Stimulated activated CD8-positive, alpha-beta memory T cell treated with anti-CD3 and anti-CD28 coated beads, Interleukin-15, amount 100 ng/mL, for 24 hours (primary cell): ENCODE measurements at places on chromosomes 2 and 18.

DNA sequence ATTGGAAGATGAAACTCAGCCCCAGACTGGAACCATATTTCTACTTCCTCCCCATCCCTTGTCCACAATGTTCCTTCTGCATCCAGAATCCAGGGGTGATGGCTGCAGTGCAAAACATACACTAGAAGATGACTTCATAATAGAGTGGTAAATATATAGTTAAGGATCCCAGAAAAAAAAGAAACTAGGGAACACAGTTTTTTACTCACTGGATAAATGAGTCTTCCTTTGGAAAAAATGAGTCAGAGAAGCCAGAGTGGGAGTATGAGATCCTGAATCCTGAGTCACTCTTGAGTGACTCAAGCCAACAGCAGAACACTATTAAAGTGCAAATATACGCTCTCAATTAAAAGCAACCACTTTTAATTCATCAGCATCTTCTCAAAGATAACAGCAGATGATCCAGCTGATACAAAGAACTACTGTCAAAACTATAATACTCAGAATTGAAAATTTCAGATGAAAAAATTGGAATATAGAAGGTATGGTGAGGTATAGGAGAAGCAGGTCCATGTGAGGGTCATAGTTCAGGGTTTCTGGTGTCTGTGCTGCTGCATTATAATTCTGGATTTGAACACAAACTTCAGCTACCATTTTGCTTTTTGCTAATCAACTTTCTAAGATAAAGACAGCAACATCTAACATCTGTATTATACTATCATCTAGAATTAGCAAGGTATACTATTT is 987.2 kb upstream of the CDH2 start:
- DNase-seq: no peak

DNA sequence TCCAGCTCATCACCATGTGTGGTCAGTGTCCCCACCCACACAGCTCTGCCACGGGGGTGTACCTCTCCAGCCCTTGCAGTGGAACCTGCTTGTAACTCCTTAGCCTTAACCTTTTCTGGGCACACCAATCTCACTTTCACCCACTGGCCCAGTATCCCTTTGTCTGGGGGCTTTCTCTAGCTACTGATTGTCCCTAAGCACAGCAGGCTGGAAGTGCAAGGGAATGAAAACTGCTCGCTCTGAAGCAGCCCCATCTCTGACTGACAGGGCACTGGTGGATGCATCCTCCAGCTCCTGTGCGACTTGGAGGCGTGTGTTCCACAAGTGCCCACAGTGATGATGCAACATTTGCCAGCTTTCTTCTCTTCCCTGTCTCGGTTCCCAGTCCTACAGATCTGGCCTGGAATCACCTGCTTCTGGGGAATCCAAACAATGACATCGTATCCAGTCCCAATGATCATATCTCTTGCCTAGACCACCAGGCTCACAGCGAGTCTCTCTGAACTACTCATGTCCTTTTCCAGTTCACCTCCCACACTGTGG is 33.6 kb downstream of the SCTR start:
- DNase-seq: no peak

DNA sequence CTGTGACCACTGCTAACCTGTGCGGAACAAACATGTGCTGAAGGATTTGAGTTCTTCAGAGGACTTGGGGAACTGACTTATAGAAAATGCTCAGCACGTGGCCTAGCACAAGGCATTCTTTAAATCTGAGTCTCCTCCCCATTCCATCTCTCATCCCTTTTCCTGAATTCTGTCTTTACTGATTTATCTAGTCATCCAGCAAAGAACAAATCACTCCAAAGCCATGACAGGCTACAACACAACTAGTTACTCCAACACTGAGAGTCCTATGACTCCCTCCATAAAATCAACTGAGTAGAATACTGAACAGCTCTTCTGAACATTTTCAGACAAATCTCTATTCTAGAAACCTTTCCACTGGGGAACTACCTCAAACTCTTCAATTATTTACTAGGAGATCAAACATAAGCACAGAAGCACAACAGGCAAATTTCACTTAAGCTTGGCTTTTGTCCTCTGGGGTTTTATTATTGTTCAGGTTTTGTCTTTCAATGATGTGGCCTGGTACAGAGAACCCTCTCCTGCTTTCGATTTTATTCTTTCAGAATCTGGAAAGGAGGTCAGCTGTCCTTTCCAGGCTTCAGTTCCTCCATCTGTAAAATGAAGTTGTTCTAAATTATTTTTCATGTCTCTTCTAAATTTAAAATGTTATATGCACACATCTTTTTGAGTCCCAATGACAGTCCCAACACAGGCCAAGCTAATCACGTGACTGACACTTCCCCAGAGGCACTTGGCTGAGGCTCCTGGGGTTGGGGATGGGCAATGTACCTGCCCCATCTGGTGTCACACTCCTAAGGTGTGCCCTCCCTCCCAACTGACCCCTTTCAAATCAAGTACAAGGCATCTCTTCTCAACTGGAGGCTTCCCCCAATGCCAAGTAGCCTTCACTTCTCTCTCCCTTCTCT is 31.8 kb downstream of the RNU4ATAC start:
- no peak for DNase-seq

GRCh38 chr2:239555571-239555905 is 154.7 kb upstream of the HDAC4 start:
- no peak for DNase-seq

DNA sequence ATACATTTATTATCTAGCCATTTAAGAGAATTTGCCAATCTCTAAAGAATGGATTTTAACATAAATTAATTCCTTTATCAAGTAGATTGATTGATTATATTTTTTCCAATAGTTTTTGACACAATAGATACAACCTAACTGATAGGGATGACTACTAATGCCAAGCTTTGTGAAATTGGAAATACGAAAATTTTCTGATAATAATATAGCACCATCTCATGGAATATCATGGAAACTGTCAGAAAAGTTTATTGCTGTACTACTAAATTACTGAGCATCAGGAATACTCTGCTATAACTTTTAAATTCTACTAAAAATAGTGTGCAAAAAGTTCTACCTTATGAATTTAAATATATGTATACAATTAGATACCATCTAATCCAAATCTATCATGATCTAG is 101.8 kb upstream of the MAP2 start:
- no peak for DNase-seq

DNA sequence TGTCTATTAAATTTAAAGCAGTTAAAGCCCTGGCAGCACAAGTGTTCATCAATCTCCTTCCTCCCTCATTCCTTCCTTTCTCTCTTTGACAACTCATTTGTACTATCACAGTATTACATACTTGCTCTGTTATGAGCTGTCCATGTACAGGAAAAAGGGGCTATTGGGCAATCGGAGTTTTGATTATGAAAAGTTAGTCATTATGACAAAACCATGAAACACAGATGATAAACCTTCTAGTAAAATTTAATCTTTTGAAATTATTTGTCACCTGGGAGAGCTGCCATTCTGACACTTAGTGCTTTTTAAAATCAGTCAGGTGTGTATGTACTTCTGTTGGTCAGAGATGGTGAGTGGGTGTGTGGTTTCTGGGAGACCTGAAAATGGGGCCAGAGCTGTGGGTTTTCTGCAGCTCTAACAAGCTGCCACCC is 39.4 kb downstream of the MAP4K4 start:
- no peak for DNase-seq

DNA sequence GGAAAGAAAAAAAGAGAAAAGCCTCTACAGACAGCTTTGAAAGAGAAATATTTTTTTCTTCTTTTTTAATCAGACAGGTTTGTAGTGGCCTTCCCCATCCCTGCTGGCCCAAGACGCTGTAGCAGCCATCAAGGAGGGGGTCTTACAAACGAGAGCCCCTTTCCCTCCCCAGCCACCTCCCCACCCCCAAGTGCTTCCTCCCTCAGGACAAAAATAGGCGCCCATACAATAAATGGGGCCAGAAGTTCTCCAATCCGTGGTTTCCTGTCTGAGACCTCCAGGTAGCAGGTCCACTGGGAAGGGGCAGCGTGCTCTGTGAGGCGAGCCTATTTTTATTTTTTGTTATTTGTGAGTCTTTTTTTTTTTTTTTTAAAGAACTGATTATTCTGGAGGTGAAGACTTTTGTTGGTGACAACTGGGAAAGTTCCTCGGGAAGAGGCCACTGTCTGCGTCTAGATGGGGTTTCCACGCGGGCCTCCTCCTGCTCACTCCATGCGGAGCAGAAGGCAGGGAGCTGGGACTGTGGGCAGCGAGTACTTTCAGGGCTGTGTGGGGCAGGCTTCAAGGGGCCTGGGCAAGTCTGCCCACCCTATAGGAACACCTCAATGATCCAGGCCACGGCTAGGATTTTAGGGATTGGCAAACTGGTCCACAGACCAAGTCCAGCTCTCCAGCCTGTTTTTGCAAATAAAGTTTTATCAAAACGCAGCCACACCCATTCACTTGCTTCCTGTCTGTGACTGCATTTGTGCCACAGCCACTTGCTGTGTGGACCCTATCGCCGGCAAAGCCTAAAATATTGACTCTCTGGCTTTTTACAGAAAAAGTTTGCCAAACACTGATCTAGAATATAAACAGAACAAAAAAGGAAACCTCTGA is 139.6 kb downstream of the CTIF start:
- DNase-seq: no peak

DNA sequence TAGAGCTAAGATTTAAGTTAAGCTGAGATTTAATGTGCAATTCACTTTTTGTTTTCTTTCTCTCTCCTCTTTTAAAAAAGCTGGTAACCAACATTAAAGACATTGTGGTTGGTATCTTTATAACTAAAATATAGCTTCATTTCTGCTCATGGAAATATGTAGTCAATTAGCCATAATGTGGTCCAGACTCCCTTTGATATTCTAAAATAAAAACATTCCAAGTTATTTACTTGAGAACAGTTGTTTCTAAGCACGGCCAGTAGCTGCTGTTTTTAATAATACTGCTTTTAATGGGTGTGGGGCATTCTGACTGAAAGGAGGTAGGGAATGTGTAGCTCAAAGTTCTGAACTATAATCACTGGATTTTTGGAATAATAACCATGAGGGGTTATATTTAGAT is 183.3 kb upstream of the FBXO11 start:
- no peak for DNase-seq

- no peak for DNase-seq
Measured at GRCh38 chr18:79730804-79731203, 51.2 kb downstream of the CTDP1 start.

GRCh38 chr2:9613291-9613690 is 17.5 kb downstream of the YWHAQ start:
- DNase-seq: no peak

- no peak for DNase-seq
Measured at GRCh38 chr18:24296276-24296675, 101.3 kb downstream of the OSBPL1A start.

DNA sequence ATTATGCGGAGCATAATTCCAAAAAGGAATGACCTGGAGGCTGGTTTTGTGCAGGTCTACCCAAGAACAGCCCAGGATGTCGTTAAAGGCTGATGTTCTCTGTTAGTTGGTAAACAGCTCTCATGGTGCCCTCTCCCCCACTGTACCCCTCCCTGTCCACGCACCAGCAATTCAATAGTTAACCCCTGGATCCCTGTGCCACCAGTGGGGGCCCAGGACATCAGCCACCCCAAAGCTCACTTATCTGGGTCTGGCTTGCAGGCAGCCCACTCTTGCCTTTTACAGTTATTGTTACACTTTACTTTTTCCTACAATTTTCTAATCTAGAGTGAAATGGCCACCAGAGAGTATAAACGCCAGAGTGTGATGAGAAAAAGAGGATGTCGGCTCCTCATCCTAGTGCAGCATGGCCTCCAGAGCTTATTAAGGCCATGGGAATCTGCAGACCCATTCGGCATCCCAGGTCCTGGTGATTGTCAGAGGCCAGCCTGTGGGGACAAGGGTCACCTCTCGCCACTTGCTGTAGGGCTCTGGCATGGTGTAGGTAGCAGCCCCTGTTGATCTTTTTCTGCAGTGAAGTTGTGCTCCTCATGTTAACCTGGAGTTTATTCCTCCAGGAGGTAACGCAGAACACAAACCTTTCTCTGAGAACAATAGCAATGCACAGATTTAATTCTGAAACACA is 30.3 kb downstream of the TWIST2 start:
- DNase-seq: no peak

DNA sequence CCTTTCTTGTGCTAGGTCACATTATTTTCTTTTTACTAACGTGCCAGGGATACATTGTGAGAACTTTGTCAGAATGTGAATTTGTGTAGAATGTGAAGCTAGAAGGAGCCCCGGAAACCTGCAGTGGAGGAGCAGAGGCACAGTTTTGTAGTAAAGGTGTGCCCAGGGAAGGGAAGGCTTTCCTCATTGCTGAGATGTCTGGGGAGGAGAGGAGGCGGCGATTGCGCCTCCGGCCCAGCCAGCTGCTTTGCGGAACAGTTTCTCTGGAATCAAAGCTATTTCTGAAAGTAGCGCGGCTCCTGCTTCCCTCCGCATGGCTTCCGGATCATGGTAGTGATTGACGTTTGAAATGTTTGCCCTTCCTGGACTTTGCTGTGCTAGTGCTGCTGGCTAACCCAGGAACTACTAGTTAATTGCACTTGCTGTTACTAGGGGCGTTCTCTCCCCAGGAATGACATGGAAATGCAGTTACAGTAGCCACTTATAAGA is 83.1 kb upstream of the RBM44 start:
- no peak for DNase-seq

DNA sequence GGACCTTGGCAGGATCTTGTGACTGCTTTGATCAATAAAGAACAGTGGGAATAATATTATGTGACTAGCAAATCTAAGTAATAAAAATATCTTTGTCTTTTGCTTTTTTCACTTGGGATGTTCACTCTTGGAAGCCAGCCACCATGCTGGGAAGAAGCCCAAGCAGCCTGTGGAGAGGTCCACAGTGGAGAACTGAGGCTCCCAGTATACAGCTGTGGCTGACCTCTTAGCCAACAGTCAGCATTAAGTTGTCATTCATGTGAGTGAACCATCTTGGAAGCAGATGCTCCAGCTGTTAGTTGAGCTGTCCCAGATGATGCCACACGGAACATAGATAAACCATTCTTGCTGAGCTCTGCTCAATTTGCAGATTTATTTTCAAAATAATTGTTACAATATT is 160.0 kb downstream of the OSR1 start:
- no peak for DNase-seq

DNA sequence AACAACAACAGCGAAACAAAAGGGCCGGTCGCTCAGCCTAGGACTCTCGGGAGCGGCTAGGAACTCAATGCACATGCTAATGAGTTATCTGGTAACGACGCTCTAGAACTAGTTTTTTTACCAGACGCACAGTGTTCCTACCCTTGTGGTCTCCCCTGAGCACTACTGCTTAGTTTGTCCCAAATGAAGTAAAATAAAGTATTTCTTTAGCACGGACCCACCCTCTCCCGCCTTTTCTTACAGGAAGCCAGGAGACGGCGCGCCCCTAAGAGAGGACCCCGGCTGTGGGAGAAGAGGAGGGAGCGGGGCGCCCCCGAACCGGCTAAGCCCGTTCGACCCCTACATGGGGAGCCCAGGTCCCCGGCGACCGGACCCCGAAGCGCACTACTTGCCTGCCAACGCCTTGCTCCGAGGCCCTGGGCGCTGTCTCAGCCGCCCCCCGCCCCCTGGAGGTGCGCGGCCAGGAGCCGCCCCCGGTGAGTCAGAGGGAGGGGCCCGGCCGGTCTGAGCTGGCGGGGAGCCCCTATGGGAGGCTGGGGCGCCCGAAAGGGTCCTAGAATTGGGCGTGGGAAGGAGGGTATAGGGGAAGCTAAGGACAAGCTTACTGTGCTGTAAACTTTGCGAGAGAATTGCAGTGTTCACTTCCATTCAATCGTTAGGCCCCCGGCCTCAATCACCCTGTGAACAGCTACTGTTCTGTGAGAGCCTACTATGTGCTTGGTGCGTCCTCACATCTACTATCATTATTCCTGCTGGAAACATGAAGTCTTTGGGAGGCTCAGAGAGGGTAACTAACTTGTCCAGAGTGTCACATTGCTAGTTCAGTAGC is 3.6 kb upstream of the CAPG start:
- DNase-seq: no peak
